Endothelial cell of umbilical vein (primary cell): ENCODE measurements at places on chromosomes 13 and 19.

- DNase-seq, result no peak
Measured at GRCh38 chr13:36769126-36769525, 49.9 kb upstream of the RFXAP start.

DNA sequence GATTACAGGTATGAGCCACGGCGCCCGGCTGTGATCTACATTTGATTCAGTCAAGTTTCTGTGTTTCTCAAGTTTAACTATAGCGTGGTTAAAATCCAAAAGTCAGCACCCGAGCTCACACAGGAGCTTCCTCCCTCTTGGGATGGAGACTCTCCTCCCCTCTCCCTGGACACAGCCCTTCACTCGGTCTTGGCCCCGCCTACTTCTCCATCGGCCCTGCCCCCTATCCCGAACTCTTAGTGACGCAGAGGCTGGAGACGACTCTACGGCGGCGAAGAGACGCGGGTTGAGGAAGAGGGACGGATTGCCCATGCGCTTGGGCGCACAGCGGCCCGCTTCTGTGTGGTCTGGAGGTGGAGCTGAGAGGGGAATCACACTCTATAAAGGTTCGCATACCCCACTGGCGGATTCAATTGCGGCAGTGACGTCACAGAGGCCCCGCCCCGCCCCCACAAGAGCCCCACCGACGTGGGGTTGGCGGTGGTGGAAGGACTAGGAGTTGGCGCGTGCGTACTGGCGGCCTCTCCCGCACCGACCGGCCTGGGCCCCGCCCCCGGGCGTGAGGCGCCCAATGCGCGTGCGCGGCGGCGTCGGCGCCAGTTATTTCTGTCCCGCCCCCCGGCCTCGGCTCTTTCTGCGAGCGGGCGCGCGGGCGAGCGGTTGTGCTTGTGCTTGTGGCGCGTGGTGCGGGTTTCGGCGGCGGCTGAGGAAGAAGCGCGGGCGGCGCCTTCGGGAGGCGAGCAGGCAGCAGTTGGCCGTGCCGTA is at the start of gene TRIM28:
Gene TRIM28, plus strand, starts transcription at position 239 of the 765 bp plus-strand sequence. CDS start 694 bp downstream, outside the sequence.
- peak; percentile 99 for DNase-seq

- DNase-seq, result no peak
Measured at GRCh38 chr19:33434886-33435705, 61.6 kb downstream of the CEBPG start.

DNA sequence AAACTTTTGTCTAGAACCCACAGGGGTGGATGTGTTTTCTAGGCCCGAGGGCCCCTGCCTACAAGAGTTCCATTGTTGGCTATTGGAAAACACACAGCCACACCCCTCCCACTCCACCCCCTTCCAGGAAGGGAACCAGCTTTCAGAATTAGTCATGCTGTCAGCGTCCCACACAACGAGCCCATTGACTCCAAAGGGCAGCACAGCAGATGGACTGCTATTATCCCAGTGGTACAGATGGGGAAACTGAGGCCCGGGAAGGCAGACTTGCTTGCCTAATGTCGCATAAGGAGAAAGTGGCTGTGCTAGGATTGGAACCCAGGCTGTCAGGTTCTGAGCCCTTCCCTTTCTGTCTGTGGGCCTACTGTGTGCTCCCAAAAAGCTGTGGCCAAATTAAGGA is 8.1 kb upstream of the FXYD3 start:
- DNase-seq, result no peak

GRCh38 chr19:19752760-19753403 is 20.0 kb upstream of the ZNF14 start:
- no peak for DNase-seq

- peak; percentile 49 for DNase-seq
Measured at GRCh38 chr19:3075605-3076431, 13.5 kb upstream of the TLE5 start.

- DNase-seq, result no peak
Measured at GRCh38 chr13:21008026-21008425, 53.4 kb downstream of the LATS2 start.

DNA sequence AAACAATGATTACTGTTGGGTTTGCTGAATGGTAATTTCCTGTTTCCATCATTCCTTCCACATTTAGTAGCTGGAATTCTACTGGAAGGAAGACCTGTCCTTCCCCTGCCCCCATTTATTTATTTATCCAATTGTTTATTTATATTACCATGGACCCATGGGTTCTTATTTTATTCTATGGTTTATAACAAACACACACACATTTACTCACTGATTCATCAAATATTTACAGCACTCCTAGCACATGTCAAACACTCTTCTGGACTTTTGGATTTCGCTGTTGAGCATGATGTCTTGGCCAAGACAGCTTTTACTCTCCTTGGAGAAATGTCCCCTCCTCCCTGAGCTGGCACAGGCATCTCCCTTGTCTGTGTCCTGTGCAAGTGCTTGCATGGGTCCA is 227.8 kb upstream of the MAB21L1 start:
- DNase-seq, result no peak

DNA sequence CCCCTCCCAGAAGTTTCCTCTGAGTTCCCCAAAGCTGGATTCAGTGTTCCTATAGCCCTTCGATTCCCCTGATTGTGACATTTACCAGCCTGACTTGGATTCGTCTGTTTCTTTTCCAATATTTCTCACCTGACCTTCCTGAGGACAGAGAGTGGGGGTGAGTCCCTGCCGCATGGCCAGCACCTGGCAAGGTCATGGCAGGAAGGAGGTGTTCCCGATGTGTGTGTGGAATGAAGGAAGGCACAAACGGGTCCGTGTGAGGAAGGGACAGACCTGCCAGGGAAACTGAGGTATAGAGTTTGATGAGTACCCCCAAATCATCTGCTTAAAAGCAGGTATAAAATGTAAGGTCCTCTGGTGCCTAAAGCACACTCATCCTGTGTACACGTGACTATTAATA is 3.3 kb downstream of the COL4A1 start:
- no peak for DNase-seq
